ENCODE measurements at places on chromosomes 7 and 10. TPM values are rescaled to one million over a fixed set of nuclear protein-coding genes. Genes with fewer than 3 reads are reported as not detected.

GRCh38 chr10:30011396-30011795, 48.0 kb downstream of the JCAD start:
- H3K27ac ChIP-seq = no peak overlapping the region
- no peaks in the 10 kb centered on the region for H3K4me1 ChIP-seq
- no peak for DNase-seq
- no peak overlapping the region for H3K4me3 ChIP-seq
- no peaks in the 10 kb centered on the region for H3K36me3 ChIP-seq

DNA sequence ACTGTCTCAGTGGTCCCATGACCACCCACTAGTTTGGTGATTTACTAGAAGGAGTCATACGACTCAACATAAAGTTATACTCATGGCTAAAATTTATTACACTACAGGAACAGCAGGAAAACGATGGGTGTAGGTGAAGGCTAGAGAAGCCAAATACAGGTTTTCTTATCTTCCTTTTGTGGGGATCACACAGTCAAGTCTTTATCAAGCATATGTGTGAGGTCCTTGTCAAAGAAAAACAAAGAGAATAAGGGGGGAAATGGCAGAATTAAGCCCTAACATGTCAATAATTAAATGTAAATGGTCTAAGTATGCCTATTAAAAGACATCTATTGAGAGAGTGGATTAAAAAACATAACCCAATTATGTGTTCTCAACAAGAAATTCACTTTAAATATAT, 47.8 kb upstream of the UBN2 start:
- H3K4me1 ChIP-seq = no peaks in the 10 kb centered on the region
- no peak overlapping the region for H3K27ac ChIP-seq
- H3K36me3 ChIP-seq = peaks cover 37% of the 10 kb centered on the region
- H3K4me3 ChIP-seq = no peak overlapping the region
- no peak for DNase-seq

DNA sequence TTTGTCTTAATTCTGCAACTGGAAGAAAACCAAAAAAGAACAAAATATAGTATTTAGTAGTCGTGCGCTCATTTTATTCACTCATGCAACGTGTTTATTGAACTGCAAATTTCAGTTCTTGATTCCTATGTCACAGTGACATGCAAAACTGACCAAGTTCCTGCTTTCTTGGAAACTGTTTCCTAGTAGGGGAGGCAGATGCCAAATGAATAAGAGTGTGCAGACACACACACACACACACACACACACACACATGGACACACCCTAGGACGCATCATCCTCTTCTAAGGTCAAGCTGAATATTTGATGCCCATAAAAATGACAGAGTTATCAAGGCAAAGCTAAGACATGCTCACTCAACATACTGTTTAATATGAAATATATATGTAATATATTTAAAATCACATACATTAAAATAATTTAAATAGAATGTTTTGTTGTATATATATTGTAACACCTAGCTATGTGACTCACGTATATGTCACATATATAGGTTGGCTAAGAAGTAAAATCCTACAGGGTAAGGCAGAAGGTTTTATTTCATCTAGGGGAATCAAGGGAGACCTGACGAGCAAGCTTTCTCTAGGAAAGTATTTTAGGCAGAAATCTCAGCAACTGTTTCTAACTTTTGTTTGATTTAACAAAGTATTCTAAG, 79.6 kb downstream of the SVIL start:
- H3K4me3 ChIP-seq = no peak overlapping the region
- no peaks in the 10 kb centered on the region for H3K4me1 ChIP-seq
- no peaks in the 10 kb centered on the region for H3K27me3 ChIP-seq

GRCh38 chr7:26346611-26347203, 55.0 kb downstream of the SNX10 start:
- H3K36me3 ChIP-seq = no peaks in the 10 kb centered on the region
- H3K4me3 ChIP-seq = no peak overlapping the region
- H3K27ac ChIP-seq = no peak overlapping the region
- peaks cover 7% of the 10 kb centered on the region for H3K4me1 ChIP-seq

DNA sequence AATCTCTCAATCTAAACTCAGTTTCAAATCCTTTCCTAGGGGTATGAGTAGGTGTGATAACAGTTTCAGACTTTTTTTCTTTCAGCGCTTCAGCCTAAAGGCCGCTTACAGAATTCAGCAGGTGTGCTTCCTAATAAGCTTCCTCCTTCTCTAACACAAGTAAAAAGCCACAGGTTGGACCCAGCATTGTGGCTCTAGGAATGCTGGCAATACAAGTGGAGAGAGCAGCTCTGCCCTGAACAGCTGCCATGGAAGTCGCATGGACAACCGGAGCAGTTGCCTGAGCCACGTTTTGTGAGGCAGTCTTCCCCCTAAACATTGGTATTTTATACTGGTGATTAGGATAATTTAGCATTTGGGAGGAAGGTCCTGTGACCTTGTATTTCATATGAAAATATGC, 83.5 kb downstream of the ST7 start:
- H3K4me3 ChIP-seq = no peak overlapping the region
- no peak for DNase-seq
- no peaks in the 10 kb centered on the region for H3K27me3 ChIP-seq
- H3K4me1 ChIP-seq = peaks cover 41% of the 10 kb centered on the region
- no peaks in the 10 kb centered on the region for H3K36me3 ChIP-seq
- no peak overlapping the region for H3K27ac ChIP-seq

DNA sequence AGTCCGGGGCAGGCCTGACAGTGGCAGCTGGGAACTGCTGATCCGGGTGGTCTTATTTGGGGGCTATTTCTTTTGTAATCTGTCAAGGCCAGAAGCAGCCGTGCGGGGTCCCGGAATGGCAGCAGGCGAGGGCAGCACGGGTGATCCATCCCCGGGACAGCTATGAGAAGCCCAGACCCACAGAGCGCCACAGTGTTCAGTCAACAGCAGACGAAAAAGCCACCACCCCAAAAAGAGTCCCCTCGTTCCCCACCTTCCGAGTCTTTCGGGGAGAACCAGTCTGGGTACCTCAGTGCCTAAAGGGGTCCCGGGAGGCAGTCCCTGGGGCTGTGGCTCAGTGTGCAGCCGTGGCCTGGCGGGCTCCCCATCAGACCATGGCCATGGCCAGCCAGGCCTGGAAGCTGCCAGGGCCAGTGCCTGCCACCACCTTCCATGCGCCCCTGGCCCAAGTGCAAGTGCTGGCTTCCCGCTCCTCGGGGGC, 125.1 kb upstream of the KCTD7 start:
- no peak overlapping the region for H3K4me3 ChIP-seq
- no peaks in the 10 kb centered on the region for H3K36me3 ChIP-seq
- H3K4me1 ChIP-seq = peaks cover 16% of the 10 kb centered on the region
- H3K27ac ChIP-seq = no peak overlapping the region
- no peak for DNase-seq

HOXA1 gene
- not detected for total RNA-seq

All from stomach (tissue), 19 donors.